ENCODE measurements at places on chromosomes 3 and 15. TPM values are rescaled to one million over a fixed set of nuclear protein-coding genes. Genes with fewer than 3 reads are reported as not detected.
A peak's percentile ranks its signal among the peaks of the same experiment; 100 is the strongest.

CFAP44 gene
- 8.5 TPM for total RNA-seq

ZNF774 gene
- 0.47 TPM for total RNA-seq

GRCh38 chr3:50562861-50563260, 4.7 kb downstream of the C3orf18 start:
- DNase-seq, result no peak

CACNA1D gene
- not detected for total RNA-seq

WDR93 gene
- not detected for total RNA-seq

DNA sequence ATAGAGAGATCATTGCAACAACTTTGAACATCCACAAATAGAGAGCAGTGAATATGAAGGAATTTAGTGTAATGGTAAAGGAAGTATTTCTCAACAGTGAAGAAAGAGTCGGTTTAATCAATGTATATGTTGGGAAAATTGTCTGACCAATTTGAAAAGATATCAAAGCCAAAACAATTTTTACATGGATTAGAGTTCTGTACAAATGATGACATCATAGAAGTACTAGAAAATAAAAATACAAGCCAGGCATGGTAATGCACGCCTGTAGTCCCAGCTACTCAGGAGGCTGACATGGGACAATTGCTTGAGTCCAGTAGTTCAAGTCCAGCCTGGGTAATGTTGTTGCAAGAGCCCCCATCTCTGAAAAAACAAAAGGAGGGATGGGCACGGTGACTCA, 26.0 kb upstream of the TMEM42 start:
- DNase-seq, result no peak

ATP13A5 gene
- not detected for total RNA-seq

LRRC2 gene
- not detected for total RNA-seq

TEX55 gene
- total RNA-seq, result not detected

DNA sequence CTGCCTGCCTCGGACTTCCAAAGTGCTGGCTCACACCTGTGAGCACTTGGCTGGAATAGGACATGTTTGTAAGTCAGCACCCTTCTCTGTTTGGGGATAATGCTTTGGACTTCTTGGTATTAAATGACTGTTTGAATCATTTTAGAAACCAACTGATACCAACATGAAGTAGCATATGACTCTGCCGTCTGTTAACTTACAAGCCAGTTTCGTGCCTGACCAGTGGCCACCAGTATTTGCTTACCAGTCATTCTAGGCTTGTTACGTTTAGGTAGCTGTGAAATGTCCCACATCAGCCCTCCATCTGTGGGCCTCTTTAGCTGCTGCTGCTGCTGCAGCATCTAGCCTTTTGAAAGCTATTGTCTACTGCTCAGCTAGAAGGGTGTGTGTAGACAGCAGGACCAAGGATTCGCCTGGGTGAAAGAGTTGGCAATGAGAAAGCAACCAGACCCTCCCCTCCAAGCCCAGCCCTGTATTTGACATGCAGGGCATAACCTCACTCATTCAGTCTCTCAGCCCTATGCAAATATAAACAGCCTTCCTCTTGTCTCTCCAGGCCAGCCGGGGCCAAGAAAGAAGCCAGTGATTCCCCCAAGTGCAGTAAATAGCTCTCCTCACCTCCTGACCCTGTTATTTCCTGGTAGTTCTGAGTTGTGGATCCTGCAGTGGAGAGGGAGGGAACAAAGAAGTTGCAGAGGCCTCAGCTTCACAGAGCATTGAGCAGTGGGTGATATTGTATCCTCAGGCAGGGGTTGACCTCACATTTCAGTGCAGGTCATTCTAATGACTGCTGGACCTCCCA, 51.0 kb downstream of the NKIRAS1 start:
- no peak for DNase-seq

DNA sequence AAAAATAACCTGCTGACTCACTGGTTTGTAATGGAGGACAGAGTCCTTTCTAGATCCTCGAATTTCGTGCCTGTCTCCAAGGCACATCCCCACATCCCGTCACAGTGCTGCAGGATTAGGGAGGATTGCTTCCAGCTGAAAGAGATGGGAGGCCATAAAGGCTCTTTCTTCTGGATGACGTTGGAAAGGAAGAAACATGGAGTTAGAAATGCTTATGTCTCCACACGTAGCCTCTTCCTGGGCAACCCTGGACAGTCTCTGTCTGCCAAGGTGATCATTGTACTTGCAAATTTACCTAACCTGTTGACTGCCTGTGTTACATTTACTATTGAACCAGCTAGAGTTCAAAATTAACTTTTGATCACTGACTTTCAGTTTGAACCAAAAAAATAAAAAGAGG, 27.6 kb upstream of the VILL start:
- no peak for DNase-seq

DNA sequence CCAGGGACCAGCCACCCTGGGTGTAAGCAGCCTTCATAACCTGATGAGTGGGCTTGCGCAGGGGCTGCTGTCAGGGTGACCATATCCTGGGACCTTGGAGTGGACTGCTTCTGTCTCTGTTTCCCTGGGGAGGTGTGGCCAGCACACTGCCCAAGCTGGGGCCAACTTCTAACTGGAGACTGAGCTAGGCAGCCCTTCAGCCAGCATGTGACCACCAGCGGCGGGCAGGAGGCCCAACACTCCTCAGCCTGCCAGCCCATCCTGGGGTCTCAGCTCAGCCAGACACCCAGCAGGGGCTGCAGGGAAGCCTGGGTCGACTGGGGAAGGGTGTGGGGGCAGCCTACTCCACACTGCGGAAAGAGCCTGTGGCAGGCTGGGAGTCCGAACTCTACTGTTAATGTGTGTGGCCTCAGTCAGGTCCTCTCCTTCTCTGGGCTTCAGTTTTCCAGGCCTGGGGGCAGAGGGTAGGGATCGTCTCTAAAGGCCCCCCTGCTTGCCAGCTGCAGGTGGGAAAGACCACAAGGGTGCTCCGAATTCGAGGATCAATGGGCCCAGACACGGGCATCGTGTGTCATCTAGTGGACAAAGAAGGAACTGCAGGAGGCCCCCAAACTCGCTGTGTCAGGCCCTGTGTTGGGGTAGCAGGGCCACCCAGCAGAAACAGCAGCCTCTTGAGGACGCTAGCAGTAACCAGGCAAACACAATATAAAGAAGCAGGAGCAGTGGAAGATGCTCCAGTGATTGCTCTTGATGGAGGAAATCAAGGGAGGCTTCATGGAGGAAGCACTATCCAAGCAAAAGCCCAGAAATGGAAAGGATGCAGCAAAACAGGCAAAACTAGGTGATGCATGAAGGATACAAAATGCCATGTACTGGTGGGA, 2.0 kb upstream of the SEMA3G start:
- peak; percentile 64 for DNase-seq

SLC28A1 gene
- not detected for total RNA-seq

GRCh38 chr3:13018561-13019242, 54.5 kb downstream of the IQSEC1 start:
- no peak for DNase-seq

DNA sequence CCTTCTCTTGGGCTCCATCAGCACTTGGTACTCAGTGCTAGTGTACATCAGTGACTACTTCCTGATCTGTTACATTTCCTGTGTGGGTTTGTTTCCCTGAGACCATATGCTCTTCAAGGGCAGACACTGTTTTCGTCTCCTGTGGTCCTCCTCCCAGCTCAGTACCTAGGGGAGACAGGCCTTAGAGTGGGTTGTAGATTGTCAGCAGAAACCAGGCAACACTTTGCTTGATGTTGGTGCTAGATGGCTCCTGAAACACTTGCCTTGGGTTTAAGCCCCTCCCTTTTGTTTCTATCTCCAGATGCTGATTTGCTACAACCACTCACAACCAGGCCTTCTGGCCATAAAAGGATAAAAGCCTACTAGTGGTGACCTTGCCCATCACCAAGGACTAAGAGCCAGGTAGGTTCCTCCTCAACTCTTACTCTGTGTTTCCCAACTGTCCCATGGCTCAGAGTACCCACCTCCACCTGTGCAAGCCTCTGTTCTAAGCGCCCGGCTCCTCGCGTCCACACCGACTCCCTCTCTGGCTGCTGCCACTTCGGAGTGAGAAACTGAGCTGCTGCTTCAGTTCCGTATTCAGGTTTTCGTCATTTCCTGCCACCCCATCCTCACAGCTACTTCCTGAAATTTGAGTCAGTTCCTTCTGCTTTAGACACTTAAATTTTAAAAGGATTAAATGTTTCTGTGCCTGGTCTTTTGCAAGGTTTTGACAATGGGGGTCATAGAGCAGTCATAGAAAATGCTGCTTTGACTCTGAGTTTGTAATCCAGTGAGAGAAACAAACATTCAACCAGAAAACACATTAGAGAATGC, at the start of gene HCLS1:
Gene HCLS1 (minus strand): TSS at position 548 of the 816 bp plus-strand sequence. CDS start 2,556 bp downstream, outside the sequence.
- DNase-seq, result peak; percentile 88

CPLX3 gene
- total RNA-seq, result 0.93 TPM

DNA sequence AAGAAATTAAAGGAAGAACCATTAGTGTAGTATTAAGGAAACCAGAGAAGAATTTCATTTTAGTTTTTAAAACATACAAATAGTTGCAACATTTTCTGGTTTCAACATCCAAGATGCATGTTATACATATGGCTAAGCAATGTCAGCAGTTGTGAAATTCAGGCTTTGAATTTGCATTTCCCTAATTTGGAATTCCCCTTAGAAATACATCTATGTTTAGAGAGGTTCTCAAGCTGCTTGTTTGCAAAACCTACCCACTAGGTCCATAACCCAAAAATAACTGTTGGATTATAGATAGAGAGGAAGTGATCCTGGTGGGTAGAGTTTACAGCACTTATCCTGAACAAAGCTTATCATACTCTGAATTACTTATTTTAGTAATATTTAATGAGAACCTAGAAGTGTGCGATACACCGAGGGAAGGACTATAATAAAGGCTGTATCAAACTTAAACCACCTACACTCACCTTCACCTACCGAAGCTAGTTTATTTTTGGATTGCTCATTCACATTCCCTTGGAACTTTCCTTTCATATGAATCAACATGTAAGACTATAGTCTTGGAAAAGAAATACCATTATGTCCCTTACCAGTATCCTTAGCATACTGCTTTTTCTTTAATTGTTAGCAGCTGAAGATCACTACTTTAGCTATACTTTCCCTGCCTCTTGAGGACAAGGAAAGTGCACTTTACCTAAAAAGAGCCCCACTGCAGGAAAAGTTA, 60.6 kb downstream of the CHAC1 start:
- no peak for DNase-seq

- DNase-seq, result no peak
Observed at GRCh38 chr3:146970236-146970635, 365.1 kb upstream of the PLSCR5 start.

DNA sequence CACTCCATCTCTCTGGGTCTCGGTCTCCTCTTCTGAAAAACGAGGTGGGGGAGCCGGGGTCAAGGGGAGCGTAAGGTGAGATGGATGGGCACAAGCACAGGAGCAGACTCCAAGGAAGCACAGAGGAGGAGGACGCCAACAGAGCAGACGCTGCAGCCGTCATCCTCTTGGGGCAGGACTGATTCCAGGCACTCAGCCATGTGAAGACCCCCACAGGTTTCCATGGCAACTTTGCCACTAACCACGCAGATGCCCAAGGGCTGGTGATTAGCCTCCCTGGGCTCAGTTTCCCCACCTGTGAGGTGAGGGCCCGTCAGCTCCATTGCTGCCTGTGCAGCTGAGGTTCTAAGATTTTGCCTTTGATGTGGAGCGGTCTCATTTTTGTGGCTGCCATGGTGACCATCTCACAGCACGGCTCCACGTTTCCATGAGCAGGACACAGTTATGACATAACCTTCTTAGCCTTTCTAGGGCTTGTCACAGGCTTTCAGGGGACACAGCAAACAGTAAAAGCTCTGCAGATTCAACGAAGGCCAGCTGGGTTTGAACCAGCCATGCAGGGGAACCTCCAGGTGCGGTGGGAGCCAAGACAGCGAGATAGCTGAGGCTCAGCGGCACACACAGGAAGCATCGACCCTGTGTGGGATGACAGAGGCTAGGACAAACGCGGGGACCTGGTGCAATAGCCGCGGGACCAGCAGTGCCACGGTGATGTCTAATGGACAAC, 170.3 kb downstream of the NUP210 start:
- DNase-seq, result no peak

HHLA2 gene
- total RNA-seq, result 0.09 TPM

DNA sequence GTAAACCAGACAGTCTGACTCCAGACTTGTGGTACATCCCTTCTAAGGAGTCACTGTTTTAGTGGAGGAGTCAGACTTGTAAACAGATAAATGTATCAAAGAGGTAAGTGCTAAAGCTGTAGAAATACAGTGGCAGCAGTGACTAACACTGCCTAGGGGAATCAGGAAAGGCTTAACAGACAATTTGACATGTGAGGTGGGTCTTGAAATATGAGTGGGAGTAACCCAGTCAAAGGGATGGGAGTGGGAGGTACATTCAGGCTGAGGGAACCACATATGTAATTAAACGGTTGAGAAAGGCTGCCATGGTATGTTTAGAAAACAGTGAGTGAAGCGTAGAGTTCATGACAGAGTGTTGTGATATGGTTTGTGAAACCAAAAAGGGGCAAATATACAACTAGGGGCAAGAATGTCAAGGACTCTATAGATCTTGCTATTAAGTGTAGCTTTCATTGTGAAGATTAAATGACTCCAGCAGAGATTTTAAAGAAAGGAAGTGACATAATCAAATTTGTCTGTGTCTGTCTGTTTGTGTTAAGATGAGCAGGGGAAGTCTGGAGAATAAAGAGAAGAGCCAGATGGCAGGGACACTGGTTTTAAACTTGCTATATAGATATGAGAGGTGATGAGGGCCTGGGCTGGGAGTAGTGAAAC, 11.2 kb upstream of the ALCAM start:
- DNase-seq, result no peak

SCN11A gene
- 0.08 TPM for total RNA-seq

DNA sequence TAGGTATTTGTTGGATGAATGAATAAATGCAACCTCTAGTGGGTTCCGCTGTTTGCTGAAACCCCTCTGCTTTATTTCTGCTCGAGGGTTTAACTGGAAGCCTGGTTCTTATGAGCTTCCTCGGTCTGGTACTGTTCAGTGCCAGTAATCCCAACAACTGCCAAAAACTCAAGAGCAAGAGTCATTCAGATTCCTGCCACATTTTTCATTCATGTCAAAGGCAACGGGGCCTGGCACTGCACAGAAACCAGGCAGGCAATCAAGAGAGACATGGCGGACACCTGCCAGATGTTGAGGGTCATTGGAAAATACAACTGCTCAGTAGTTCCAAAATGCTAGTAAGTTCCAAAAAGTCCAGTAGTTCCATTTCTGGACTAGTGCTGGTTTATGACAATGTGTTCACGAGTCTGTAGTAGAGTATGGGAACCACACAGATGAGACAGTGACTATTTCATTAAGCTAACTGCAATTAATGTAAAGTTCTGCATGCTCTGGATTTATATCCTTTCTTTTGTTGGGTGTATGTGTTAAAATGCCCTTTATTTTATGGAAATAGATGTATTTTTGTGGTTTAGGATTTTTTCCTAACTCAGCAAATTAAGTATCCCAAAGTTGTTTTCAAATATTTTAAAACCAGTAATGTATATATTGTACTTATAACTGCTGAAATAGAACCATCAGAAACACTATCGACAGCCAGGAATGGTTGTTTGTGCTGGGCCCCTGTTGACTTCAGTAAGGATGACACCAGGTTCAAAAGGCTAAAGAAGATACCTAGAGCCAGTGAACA, 22.7 kb upstream of the TMEM41A start:
- DNase-seq, result no peak

- no peak for DNase-seq
Observed at GRCh38 chr3:27544372-27544865, 60.2 kb upstream of the SLC4A7 start.

All from natural killer cell (primary cell).